Effector CD4-positive, alpha-beta T cell (primary cell): ENCODE measurements at places on chromosomes 1 and 21.

- no peak for DNase-seq
These were observed 1.6 kb downstream of the EPS15 start for GRCh38 chr1:51517361-51518032.

DNA sequence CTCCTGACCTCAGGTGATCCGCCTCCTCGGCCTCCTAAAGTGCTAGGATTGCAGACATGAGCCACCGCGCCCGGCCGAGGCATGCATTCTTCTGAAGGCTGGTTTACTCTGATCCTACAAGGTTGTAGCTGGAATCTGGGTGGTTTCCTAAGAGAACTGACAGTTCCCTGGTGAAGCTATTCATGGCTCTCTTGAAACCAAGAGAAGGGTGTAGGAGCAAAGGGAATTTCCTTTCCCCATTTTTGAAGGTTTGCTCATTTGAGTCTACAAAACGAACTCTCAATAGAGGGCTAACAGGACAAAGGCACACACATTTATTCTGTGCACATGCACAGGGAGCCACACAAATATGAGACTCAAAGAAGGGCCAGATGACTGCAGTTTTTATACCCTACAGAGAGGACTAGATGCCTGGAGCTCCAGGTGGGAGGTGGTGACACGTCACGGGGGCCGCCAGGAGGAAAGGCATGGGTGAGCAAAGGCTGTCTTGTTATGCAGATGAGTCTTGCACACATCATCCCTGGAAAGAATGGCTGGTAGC lies 49.5 kb upstream of the ERRFI1 start:
- no peak for DNase-seq

- DNase-seq = no peak
These were observed 4.8 kb upstream of the PTTG1IP start for GRCh38 chr21:44878053-44878982.

DNA sequence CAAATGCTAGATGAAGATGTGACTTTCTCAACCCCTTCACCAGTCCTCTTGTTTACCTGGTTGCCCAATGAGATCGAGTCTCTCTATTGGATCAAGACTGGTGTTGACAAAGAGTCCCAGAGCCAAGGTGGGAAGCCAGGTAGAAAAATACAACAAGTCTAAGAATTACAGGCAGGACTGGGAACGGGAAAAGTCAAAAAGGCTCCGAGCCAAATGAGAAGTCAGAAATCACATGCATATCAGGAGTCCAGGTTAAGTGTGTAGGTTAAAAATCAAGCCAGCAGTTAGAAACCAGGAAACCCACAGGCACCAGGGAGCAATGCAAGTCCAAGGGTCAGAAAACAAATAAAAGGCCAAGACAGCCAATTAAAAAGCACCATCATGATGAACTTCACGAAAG lies 27.4 kb upstream of the DUSP23 start:
- DNase-seq = no peak

GRCh38 chr1:236623371-236624166 lies 19.3 kb upstream of the HEATR1 start:
- no peak for DNase-seq
